ENCODE measurements at places on chromosomes 1 and 21.

DNA sequence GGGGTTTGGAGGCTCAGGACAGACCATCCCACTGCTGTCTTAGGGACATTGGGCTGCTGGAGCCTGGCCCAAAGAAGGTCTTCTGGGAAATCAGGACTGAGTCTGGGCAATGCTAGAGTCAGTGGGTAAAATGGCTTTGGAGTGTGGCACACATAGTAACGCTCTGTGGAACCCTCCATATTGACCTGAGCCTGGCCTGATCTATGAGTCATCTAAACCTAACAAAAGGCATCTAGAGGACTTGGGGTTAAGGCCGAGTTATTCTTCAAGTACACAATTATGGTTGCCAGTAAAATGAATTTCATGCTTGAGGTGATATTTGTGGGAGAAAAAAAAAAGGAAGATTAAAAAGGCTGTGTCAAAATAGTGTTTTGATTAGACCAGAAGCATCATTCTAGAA is 77.7 kb downstream of the ST6GALNAC5 start:
- no peak for DNase-seq

DNA sequence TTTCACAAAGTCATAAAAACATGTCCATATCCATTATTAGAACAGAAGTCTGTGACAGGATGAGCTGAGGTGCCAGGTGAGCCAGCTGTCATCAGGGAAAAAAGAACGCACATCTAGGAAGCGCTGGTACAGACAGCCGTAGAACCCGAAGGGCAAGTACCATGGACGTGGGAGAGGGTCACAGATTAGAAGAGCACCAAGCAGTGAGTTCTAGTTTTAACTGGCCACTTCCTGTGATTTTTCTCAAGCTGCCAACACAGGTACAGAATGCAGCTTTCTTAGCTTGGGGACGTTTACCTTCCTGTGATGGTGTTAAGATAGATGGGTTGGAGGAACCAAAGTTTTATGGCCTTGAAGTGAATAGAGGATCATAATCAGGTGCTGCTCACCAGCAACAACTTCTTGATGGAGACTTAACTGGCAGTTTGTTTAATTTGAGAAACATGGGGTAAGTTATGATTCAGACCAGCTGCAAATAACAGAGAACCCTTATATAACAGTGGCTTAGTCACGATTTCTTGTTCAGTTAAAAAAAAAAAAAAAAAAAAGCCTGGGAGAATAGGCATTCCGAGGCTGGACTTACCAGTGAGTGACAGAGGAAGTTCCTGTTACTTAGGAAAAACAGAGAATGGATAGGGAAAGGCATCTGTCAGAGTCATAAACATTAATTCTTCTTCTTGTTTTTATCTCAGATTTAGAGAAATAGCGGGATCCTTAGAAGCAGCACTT is 30.9 kb downstream of the AGT start:
- DNase-seq = no peak

- no peak for DNase-seq
These were observed 49.6 kb downstream of the CTTNBP2NL start for GRCh38 chr1:112445596-112445995.

- no peak for DNase-seq
These were observed 18.4 kb upstream of the DNASE2B start for GRCh38 chr1:84379917-84380180.

GRCh38 chr1:97758541-97759057 is 162.2 kb downstream of the DPYD start:
- DNase-seq = no peak

DNA sequence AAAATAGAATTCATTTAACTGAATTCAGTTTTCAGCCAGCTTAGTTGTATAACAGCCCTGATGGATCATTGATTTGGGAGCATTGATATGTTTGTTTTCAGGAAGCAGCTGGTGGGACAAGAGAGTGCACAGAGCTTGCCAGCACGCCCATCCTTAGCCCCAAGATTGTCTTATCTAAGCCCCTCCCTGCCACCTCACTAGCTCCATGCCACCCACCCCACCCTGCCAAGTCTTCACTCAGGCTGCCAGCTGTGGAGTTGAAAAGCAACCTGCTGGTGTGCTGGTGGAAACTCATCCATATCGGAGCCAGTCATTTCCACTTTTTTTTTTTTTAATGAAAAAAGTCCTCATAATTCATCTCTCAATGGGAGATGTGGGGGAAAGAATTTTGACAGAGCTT is 11.8 kb downstream of the KIRREL1 start:
- no peak for DNase-seq

DNA sequence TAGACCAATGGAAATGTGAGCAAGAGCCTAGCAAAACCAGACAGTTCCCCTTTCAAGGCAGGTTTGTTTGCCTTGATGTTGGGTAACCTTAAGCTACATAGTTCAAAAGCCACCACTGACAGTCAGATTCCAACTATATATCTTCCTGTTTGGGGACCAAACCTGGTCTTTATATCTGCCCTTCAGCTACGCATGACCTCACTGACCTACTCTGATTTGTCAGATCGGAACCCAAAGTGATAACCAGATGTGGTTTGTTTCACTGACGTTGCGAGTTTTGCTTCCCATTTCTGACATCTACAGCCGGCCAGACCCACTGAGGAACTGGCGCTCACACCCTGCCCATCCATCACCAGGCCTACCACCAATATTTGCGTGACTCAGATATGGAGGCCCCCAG is 361.1 kb upstream of the CHRM3 start:
- DNase-seq = no peak

DNA sequence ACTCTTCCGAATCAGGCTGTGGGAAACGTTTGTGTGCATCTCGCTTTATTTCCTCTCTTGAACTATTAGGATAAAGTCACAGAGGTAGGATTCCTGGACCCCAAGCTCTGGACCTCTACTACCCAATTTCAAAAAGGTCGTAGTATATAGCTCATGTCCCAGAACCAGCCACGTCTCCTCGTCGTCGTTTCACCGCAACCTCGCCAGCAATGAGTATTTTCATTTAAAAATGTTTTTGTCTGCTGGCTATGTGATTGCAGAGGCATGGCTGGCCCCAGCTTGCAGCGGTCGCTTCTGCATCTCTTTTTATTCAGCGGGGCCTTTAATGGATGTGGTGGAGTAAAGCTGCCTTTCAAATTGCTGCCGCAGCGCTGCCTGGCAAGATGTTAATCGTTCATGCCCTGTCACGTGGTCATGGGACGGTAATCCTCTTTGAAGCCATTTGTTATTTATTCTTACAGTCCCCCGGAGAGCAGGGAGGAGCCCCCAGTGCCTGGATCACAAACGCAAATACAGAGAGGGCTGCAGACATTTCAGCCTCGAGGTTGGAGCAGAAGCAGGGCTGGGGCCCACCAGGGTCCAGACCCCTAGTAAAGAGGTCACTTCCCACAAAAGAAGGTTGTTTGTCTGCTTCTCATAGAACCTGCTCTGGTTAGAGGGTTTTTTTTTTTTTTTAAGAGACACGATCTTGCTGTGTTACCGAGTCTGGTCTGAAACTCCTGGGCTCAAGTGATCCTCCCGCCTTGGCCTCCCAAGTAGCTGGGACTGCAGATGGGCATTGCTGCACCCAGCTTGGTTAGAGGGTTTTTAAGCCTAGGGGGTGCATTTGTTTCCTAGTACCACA is 11.6 kb upstream of the NPHP4 start:
- DNase-seq = no peak

DNA sequence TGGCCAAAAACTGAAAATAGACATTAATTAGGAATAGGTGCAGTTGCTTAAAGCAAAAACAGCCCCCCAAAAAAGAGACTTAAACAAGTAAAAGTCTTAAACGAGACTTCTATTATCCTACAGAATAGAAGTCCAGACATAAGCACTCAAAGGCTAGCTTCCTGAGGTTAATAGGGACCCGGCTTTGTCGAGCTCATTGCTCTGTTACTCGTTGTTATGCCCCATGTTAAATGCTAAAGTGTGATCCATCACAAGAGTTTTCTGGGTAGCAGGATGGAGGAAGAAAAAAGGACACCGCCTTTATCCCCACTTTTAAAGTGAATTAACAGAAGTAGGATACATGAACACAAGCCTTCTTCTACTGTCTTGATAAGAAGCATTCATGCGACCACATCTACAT is 10.6 kb downstream of the CD1D start:
- no peak for DNase-seq

GRCh38 chr1:219405531-219406331 is 207.2 kb downstream of the ZC3H11B start:
- DNase-seq = no peak

- no peak for DNase-seq
These were observed 83.6 kb upstream of the LYST start for GRCh38 chr1:235950318-235950717.

GRCh38 chr21:33268737-33269441 is 2.7 kb downstream of the IL10RB start:
- DNase-seq = no peak

- DNase-seq = no peak
These were observed 215.2 kb downstream of the SLC45A1 start for GRCh38 chr1:8533124-8533523.

Measured in stimulated activated CD4-positive, alpha-beta T cell treated with anti-CD3 and anti-CD28 coated beads, Interleukin-1b, Interleukin-23, amount 100 ng/mL, for 1 hour (primary cell).